Thoracic aorta endothelial cell (primary cell): ENCODE measurements at places on chromosomes 11 and 22. TPM values are rescaled to one million over a fixed set of nuclear protein-coding genes. Genes with fewer than 3 reads are reported as not detected.

The PKP3 gene
- 0.07 and 0.13 TPM in 2 replicates for total RNA-seq

The APOA4 gene
- not detected in 2 replicates for total RNA-seq

The C11orf65 gene
- total RNA-seq: 0.14 TPM in 1 of 2 replicates, not detected in the other

The IGLL1 gene
- not detected in 2 replicates for total RNA-seq

The ANO3 gene
- total RNA-seq: not detected in 2 replicates

The DAGLA gene
- total RNA-seq: 1.7 and 2.3 TPM in 2 replicates
